Adrenal gland (tissue), 19 donors: ENCODE measurements at places on chromosomes 2 and 18. TPM values are rescaled to one million over a fixed set of nuclear protein-coding genes. Genes with fewer than 3 reads are reported as not detected.

CCBE1 gene
- total RNA-seq: 7.8 TPM

GRCh38 chr2:112606547-112606946, 22.1 kb downstream of the CHCHD5 start:
- H3K36me3 ChIP-seq: no peaks in the 10 kb centered on the region
- no peaks in the 10 kb centered on the region for H3K27me3 ChIP-seq
- no peak overlapping the region for H3K27ac ChIP-seq
- H3K4me3 ChIP-seq: no peak overlapping the region

GRCh38 chr2:46518861-46519260, 39.5 kb downstream of the TMEM247 start:
- DNase-seq: no peak
- H3K4me3 ChIP-seq: no peak overlapping the region
- H3K27me3 ChIP-seq: no peaks in the 10 kb centered on the region
- H3K27ac ChIP-seq: no peak overlapping the region
- no peaks in the 10 kb centered on the region for H3K36me3 ChIP-seq
- H3K4me1 ChIP-seq: peaks cover 11% of the 10 kb centered on the region

- no peak for DNase-seq
- H3K4me3 ChIP-seq: no peak overlapping the region
- no peaks in the 10 kb centered on the region for H3K36me3 ChIP-seq
- peaks cover 11% of the 10 kb centered on the region for H3K4me1 ChIP-seq
Observed at GRCh38 chr2:46878886-46879285, 36.7 kb downstream of the MCFD2 start.

- H3K4me3 ChIP-seq: no peak overlapping the region
- no peak for DNase-seq
- H3K27ac ChIP-seq: no peak overlapping the region
- H3K4me1 ChIP-seq: peaks cover 2% of the 10 kb centered on the region
Observed at GRCh38 chr2:127514485-127514884, 11.8 kb downstream of the IWS1 start.

DNA sequence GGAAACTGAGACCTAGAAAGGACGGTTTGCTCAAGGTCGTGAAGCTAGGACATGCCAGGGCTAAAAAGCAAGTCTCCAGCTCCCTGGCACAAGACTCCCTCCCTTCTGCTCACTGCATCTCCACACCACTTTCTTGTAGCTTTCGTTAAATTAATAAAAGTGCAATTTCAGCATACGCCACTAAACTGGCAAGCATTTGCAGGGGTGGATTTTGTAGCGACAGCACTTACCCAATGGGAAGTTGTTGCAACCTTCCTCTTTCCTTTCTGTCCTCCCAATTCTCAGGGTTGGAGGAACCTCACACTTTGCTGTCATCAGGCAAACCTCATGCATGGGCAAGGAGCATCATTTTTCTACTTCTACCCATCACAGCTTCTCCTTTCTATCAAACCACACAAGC, 7.4 kb upstream of the RHOB start:
- H3K4me3 ChIP-seq: no peak overlapping the region
- peak overlapping the region; percentile 85 for H3K27ac ChIP-seq
- H3K4me1 ChIP-seq: peaks cover 26% of the 10 kb centered on the region

DNA sequence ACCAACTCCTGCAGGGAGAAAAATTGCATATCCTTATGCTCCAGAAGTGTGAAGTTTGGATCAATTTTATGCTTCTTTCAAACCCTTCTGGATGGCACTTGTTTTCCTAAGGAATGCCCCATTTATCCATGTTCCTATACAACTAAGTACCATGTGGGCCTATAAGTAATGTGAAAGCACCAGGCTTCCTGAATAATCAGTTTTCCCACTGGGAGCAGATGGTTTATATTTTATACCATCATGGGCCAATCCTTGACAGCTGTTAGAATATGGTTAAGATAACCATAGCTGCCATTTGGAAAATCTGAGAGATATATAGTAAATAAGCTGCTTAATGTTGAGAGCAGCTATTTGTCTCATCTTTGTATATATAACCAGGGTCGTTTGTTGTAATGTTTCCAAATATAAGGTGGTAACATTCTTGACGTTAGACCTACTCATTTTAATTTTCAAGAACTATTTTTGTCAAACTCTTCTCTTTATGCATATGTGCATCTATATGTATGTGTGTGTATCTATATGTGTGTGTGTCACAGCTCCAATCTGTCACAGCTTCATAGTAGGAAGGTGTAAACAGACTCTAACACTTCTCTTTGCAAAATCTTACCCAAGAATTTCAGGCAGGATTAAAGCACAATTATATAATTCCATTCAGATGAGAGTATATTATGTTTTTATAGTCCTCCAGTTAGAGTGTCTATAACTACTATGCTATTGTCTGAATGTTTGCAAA, 458.7 kb upstream of the GCFC2 start:
- DNase-seq: no peak
- no peaks in the 10 kb centered on the region for H3K27me3 ChIP-seq
- no peaks in the 10 kb centered on the region for H3K36me3 ChIP-seq
- no peaks in the 10 kb centered on the region for H3K4me1 ChIP-seq

- H3K4me3 ChIP-seq: no peak overlapping the region
- no peaks in the 10 kb centered on the region for H3K4me1 ChIP-seq
- no peaks in the 10 kb centered on the region for H3K27me3 ChIP-seq
- H3K36me3 ChIP-seq: no peaks in the 10 kb centered on the region
- no peak overlapping the region for H3K27ac ChIP-seq
- no peak for DNase-seq
Observed at GRCh38 chr2:198479065-198479464, 674.7 kb downstream of the PLCL1 start.

- H3K27ac ChIP-seq: no peak overlapping the region
- H3K27me3 ChIP-seq: no peaks in the 10 kb centered on the region
- H3K4me3 ChIP-seq: no peak overlapping the region
- no peaks in the 10 kb centered on the region for H3K4me1 ChIP-seq
Observed at GRCh38 chr18:33835419-33835818, 257.4 kb downstream of the ASXL3 start.

DNA sequence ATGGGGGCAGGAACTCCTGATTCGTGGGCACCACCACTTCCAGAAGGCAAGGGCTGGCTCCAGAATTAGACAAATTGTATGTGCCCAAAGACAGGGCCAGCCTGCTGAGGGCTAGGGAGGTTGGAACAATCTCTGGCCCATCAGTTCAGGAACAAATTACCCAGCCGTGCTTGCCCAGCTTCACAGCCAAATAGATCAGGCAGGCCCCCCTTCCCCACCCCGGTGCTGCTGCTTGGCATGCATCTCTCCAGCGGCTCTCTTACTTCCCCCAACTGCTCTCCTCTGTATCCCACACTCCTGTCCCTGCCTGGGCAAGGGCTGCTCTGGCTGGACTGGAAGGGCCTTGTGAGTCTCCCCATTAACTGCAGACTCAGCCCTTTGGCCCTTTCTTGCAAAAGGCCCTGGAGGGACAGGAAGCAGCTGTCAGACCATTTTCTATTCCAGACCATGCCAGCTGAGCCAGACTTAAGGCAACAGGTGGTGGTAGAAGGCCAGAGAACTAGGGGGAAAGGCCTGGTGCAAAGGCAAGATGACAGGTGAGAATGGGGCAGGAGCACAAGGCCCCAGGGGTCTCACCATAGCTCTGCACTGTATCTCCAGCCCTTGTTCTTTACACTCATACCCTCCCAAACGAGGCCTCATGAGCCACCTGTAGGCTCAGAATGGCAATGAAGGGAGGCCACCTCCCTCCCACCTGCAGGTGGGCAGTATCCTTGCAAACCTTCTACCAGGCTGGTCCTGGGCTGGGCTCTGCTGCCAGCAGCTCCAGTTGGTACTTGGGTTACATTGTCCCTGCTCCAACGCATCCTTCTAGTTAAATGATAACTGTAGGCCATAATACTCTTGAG, 30.7 kb upstream of the ACAA2 start:
- DNase-seq: no peak
- no peaks in the 10 kb centered on the region for H3K27me3 ChIP-seq
- H3K4me3 ChIP-seq: no peak overlapping the region
- no peaks in the 10 kb centered on the region for H3K4me1 ChIP-seq
- no peaks in the 10 kb centered on the region for H3K36me3 ChIP-seq
- no peak overlapping the region for H3K27ac ChIP-seq

- no peak overlapping the region for H3K27ac ChIP-seq
- no peaks in the 10 kb centered on the region for H3K4me1 ChIP-seq
- no peaks in the 10 kb centered on the region for H3K27me3 ChIP-seq
- DNase-seq: no peak
- H3K4me3 ChIP-seq: no peak overlapping the region
- no peaks in the 10 kb centered on the region for H3K36me3 ChIP-seq
Observed at GRCh38 chr18:58288921-58289797, 245.1 kb downstream of the NEDD4L start.

GRCh38 chr2:853203-853870, 97.3 kb upstream of the SNTG2 start:
- no peak overlapping the region for H3K27ac ChIP-seq
- no peaks in the 10 kb centered on the region for H3K36me3 ChIP-seq
- no peaks in the 10 kb centered on the region for H3K4me1 ChIP-seq
- no peak for DNase-seq
- H3K27me3 ChIP-seq: no peaks in the 10 kb centered on the region

GRCh38 chr2:23703583-23704385, 223.1 kb downstream of the ATAD2B start:
- H3K36me3 ChIP-seq: peaks cover 18% of the 10 kb centered on the region
- no peak overlapping the region for H3K4me3 ChIP-seq
- no peaks in the 10 kb centered on the region for H3K27me3 ChIP-seq

- no peaks in the 10 kb centered on the region for H3K36me3 ChIP-seq
- peaks cover 5% of the 10 kb centered on the region for H3K4me1 ChIP-seq
- no peaks in the 10 kb centered on the region for H3K27me3 ChIP-seq
- DNase-seq: no peak
Observed at GRCh38 chr2:47089083-47089464, 66.0 kb downstream of the STPG4 start.
